ENCODE measurements at places on chromosomes 13 and 19.

- DNase-seq = no peak
These were observed 536 bp upstream of the AKAP8 start for GRCh38 chr19:15379999-15380647.

- no peak for DNase-seq
These were observed 8.8 kb downstream of the TPT1 start for GRCh38 chr13:45332036-45332830.

DNA sequence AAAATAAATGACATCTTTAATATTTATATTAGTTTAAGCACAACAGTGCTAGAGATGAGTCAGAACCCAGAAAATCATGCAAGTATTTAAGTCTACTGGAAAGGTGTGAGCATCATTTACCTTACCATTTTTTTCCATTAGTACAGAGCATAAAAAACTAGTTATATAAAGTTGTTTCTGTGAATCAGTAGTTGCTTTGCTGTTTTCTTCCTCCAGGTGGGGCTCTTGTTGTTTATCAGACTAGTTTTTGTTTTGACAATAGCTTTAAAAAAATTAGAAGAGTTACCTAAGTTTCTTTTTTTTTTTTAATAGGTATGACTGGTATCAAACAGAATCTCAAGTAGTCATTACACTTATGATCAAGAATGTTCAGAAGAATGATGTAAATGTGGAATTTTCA, 12.7 kb downstream of the SUGT1 start:
- no peak for DNase-seq

DNA sequence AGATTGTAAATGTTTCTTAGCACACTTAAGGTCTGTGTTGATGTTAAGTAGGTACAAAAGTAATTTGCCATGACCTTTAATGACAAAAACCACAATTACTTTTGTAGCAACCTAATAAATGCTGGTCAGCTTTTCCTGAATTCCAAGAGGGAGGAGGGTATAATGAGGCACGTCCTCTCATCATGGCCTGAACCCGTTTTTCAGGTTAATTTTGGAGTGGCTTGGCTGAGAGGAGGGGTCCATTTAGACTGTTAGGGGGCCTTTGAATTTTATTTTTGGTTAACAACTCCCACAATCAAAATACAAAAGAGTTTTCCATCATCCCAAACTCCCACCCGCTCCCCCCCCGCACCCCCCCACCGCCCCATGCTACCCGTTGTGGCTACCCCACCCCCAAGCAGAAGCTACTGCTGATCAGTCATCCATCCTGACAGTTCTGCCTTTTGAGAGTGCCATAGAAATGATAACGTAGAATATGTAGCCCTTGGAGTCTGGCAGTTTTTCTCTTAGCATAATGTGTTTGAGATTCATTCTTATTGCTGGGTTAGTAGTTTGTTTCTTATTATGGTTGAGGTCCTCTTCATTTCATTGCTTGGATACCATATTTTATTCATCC, 14.4 kb upstream of the PLEKHF1 start:
- no peak for DNase-seq

- no peak for DNase-seq
These were observed 918 bp upstream of the PSPN start for GRCh38 chr19:6376512-6377190.

DNA sequence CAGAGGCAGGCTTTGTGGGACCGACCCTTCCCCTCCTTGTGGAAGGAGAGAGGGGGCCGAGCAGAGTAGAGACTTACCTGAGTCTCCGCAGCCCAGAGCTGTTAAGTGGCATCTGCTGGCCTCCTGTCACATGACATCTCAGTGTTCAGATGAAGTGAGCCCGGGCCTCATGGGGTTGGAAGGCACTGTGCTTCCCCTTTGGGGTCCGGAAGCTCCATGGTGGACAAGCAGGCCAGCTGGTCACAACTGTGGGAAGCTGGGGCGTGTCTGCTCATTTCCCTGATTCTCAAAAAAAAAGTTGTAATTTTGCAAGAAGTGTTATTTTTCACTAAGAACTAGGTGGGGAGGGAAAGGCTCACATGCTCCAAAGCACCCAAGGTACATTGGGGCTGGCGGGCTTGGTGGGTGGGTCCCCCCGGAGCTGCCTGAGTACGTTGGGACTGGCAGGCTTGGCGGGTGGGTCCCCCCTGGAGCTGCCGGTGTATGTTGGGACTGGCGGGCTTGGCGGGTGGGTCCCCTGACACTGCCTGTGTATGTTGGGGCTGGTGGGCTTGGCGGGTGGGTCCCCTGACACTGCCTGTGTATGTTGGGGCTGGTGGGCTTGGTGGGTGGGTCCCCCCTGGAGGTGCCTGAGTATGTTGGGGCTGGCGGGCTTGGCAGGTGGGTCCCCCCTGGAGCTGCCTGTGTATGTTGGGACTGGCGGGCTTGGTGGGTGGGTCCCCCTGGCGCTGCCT, 18.2 kb upstream of the DCUN1D2 start:
- DNase-seq = no peak

GRCh38 chr13:103614761-103615160, 548.5 kb upstream of the SLC10A2 start:
- no peak for DNase-seq

GRCh38 chr13:102715447-102715846, 20.6 kb upstream of the METTL21C start:
- DNase-seq = no peak

- no peak for DNase-seq
These were observed 47.8 kb upstream of the C1QTNF9 start for GRCh38 chr13:24261566-24261965.

Data from stimulated activated CD8-positive, alpha-beta memory T cell treated with anti-CD3 and anti-CD28 coated beads, Interleukin-12 subunit alpha, Interleukin-12 subunit beta, amount 100 ng/mL, for 4 hours (primary cell).